Lower lobe of right lung (tissue), 2 donors: ENCODE measurements at places on chromosomes 4 and X. TPM values are rescaled to one million over a fixed set of nuclear protein-coding genes. Genes with fewer than 3 reads are reported as not detected.

Gene CT45A2
- not detected for total RNA-seq

DNA sequence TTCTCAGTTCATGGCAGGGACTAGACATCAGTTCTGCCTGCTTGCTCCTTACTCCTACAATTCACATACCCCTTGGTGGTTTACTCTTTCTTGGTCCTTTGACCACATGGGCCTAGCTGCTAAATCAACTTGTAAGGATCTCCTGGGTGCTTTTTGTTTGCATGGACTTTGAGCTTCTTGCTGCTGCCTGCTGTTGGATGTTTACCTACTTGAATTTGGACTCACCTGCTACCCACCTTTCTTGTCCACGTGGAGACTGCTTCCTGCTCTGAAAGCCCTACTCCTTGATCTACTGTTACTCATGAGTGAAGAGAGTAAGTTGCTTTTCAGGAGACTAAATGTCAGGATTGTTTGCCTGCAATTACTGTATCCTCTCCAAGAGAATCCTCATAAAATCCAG, 15.2 kb upstream of the ARHGAP24 start:
- DNase-seq = no peak
- H3K4me1 ChIP-seq = no peaks in the 10 kb centered on the region
- H3K27ac ChIP-seq = no peak overlapping the region
- no peaks in the 10 kb centered on the region for H3K36me3 ChIP-seq
- H3K27me3 ChIP-seq = no peaks in the 10 kb centered on the region

DNA sequence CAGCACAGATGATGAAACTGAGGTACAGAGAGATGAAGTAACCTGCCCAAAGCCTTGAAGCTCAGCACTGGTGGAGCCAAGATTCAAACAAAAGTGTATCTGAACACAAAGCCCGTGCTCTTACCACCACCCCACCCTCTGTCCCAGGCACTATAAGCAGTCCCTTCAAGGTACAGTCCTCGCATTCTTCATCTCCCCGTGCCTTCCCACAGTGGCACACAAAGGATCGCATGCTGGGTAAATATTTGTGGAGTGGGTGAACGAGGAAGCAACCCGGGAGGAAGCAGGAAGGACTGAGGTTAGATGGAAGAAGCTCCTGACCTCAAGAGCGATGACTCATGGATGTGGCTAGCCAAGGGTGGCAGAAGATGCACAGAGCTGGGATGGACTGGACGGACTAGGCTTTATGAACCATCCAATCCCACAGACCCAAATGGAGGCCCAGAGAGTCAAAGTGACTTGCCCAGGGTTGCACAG, 18.4 kb downstream of the IQSEC2 start:
- no peaks in the 10 kb centered on the region for H3K27me3 ChIP-seq
- no peak overlapping the region for H3K27ac ChIP-seq
- H3K4me3 ChIP-seq = no peak overlapping the region
- no peaks in the 10 kb centered on the region for H3K36me3 ChIP-seq
- H3K4me1 ChIP-seq = peaks cover 26% of the 10 kb centered on the region

DNA sequence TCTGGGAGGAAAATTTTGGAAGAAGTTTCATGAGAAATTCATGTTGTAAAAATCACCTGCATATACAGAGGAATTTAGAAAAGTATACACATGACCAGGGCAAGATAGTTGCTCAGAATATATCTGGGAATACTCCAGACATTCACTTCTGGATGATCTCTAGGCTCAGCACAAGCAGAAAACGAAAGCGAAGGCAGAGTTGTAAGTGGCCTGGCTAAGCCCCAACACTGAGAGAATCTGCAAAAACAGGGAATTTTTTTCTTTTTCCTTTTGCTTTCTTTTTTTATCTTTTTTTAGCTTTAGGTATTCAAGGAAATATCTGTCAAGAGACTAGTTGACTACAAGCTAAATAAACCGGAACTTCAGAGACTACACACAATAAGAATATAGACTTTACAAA, 207.2 kb downstream of the FGF13 start:
- H3K4me3 ChIP-seq = no peak overlapping the region
- H3K36me3 ChIP-seq = no peaks in the 10 kb centered on the region
- H3K27me3 ChIP-seq = no peaks in the 10 kb centered on the region
- H3K27ac ChIP-seq = no peak overlapping the region

- DNase-seq = no peak
- no peaks in the 10 kb centered on the region for H3K4me1 ChIP-seq
- no peak overlapping the region for H3K4me3 ChIP-seq
- H3K27ac ChIP-seq = peak overlapping the region; percentile 65
Observed at GRCh38 chr4:83208371-83209365, 75.9 kb downstream of the COQ2 start.

DNA sequence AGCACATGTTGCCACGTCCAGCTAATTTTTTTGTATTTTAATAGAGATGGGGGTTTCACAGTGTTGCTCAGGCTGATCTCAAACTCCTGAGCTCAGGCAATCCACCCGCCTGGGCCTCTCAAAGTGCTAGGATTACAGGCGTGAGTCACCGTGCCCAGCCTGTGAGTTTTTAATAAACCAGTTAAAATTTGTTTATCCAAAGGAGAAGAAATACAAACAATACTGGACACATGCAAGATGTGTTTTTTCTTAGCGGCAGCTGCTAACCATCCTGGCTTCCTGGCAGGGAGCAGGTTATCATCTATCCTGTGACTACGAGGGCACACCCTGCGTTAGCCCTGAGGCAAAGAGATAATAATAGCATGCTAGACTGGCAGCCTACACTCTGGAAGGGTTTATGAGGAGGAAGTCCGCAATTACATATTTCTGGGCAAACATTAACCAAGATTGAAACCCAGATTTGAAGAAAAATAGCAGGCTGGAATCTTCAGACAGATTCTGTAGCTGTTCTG, 191.4 kb downstream of the SPRY1 start:
- DNase-seq = no peak
- H3K4me1 ChIP-seq = peaks cover 10% of the 10 kb centered on the region
- H3K27ac ChIP-seq = peak overlapping the region; percentile 58
- no peaks in the 10 kb centered on the region for H3K27me3 ChIP-seq

- H3K4me1 ChIP-seq = no peaks in the 10 kb centered on the region
- no peaks in the 10 kb centered on the region for H3K27me3 ChIP-seq
- no peak for DNase-seq
- no peak overlapping the region for H3K27ac ChIP-seq
- no peaks in the 10 kb centered on the region for H3K36me3 ChIP-seq
Observed at GRCh38 chrX:85905851-85906250, 141.5 kb downstream of the CHM start.
